ENCODE measurements at places on chromosomes 7 and 10.

DNA sequence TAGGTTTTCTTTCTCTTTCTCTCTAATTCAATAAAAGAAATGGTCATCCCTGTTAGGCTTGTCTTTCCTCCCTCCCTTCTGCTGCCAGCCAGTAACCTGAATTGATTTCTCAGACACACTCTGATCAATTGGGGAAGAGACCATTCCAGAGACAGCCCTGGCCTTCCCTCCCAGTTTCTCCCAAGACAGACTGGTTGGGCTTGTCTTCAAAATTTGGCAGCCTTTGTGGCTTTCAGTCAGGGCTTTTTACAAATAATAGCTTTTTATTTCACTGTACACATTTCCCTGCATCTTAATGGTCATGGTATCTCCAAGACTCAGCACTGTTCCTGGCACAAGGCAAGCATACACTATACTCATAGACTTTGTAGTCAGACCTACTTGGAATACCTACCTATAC, 33.9 kb downstream of the BCAP29 start:
- no peak for DNase-seq

GRCh38 chr7:147700702-147701101, 889.9 kb upstream of the C7orf33 start:
- DNase-seq = no peak

- no peak for DNase-seq
Measured at GRCh38 chr10:48929413-48929990, 10.1 kb downstream of the LRRC18 start.

DNA sequence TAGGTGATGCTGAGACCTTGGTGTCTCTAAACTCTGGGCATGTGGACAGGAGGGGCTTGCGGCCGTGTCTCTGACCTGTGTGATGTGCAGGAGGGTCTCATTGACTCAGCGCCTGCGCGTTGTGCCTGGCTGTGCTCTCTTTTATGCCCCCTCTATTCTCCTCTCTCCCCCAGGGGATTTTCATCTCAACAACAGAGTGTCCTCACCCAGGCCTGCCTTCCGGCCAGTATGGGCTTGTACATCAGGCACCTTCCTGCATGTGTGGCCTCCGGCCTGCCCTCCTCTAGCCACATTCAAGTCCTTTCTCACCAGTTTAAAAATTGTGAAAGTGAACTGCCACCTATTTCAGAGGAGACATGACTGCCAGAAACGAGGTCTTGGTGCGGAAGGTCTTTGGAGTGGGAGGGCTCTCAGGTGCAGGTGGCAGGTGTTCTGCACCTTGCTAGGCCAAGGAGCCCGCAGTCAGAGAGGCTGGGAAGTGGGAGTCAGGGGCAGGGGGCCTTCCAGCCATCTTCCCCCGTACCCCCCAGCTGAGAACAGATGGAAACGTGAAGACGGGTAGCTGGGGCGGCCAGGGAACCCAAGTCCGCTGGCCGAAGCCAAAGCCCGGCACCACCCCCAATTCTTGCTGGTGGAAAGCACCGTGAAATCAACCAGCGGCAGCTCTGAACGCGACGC, 531 bp upstream of the INTS15 start:
- no peak for DNase-seq

- no peak for DNase-seq
Measured at GRCh38 chr10:87842776-87843497, 20.4 kb downstream of the KLLN start.

- no peak for DNase-seq
Measured at GRCh38 chr10:118374404-118374803, 32.3 kb upstream of the FAM204A start.

DNA sequence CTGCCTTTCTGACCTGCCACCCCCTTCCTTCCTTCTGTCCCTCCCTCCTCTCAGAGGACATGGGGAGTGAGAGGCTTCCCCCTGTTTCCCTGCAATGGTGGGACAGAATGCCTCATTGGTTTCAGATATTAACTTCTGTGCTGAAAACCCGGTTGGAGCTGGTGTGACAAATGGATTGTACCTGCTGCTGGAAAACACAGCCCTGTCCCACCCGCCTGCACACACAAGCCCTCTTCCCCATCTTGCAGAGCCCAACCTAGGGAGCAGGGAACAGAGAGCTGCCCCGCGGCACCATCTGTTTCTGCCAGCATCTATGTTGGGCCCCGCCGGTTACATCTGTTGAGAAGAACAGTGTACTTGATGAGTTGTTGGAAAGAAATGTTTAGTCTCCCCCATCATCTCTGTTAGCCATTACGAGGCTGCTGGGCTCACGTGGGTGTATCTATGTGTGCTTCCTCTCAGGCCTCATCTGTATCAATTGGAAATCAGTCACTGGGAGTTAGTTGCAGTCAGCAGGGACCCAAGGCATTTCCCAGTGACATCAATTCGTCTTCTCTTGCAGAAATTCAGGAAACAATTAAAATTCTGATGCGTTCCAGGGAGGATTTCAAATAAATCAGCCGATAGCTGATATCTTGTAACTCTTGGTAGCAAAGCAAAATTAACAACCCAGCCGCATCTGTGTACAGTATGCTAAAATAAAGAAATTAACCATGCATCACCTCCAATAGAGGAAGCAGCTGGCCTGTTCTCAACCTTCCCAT, 725.6 kb upstream of the GALNT17 start:
- DNase-seq = no peak

DNA sequence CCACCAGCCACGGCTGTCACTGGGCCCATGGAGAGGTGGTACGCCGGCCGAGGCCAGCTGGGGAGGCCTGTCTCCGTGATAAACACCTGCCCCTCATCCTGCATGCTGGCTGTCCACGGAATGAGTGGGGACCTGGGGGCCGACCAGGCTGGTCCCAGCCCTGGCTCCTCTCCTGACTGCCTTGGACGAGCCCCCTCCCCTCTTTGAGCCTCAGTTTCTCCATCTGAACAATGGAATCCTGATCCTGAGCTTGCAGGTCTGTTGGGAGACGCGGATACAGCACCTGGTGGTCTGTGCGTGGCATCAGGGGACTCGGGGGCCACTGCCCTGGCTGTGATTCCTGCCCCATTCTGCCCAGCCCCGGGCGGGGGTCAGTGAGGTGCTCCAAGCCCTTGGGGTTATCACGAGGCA, 109.9 kb downstream of the MICALL2 start:
- no peak for DNase-seq

GRCh38 chr10:110600487-110601101, 33.1 kb downstream of the SMC3 start:
- DNase-seq = no peak

DNA sequence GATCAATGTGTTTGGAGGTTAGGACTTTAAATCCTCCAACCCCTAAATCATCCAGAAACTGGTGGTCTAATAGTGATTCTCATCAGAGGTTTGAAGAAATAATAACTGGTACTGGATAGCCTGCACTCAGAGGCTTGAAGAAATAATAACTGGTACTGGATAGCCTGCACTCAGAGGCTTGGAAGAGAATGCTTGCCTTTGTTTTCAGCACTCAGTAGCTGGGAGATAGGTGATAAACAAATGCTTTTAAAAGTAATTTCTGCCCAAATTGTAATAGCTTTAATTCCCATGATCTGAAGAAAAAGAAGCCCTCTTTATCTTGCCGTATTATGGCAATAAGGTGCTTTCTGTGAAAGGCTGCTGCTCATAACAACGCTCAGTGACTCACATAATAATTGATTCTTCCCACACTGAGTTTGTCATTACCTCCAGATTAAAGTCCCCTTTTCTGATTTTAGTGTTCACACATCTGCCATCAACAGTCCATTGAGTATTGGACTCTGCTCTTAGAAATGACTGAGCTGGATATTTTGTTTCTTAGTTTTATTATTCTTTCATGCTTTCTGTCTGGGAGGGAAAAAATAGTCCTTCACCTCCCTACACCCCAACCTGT, 112.3 kb upstream of the PHYHIPL start:
- no peak for DNase-seq

- no peak for DNase-seq
Measured at GRCh38 chr7:28629216-28629842, 217.0 kb downstream of the CREB5 start.

DNA sequence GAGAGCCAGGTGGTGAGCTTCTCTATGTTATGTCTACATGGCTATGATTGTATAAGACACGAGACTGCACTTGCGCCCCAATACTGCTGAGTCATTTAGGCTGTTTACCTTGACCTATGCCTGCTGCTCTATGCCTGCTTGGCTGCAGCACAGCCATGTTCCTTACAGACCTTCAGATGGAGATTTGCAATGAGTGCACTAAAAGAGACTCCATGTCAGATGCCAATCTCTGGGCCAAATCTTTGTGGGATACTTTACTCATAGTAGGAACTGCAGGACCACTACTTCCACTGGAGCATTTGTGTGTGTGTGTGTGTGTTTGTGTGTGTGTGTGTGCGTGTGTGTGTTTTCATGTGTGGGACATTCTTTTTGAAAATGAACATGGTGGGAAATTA, 50.0 kb upstream of the KMT2E start:
- no peak for DNase-seq

DNA sequence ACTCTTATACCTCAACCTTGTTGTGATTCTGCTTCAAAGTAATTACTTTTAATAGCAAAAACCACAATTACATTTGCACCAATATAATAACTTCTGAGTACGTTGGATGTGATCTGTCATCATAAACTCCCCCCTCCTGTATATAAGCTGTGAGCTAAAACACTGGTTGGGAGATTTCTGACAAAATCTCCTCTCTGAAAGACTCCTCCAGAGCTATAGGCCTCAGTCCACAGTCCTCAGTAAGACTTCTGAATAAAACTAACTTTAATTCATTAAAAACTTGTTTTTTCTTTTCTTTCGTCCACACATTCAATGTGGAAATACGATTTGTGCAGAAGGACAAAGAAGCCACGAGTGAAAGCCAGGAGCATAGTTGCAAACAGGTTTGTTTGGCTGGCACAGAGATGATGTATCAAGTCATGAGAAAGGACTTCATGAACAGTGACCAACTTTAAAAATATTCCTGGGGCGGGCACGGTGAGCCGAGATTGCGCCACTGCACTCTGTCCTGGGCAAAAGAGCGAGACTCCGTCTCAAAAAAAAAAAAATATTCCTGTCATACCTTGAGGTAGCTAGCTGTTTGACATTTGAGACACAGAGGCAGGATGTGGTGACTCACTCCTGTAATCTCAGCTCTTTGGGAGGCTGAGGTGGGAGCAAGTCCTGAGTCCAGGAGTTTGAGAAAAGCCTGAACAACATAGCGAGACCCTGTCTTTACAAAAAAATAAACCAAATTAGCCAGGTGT, 91.1 kb upstream of the ARHGAP21 start:
- no peak for DNase-seq

GRCh38 chr7:152145853-152146466, 120.5 kb downstream of the GALNT11 start:
- no peak for DNase-seq

DNA sequence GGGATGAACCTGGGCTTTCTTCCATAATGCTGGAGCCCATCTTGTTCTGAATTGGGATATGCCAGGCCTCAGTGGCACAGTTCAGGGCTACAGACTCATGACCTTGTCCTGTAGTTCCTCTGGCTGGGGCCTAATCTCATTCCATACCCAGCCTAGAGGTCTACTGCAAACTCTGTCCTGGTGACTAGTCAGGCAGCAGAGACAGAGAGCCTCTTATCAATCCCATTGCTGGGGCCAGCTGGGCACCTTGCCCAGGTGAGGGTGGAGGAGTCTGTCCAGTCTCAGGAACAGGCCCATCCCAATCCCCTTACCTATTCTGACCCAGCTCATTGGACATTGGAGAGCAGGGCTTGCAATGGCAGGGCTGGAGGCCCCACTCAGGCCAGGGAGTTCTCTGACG, 28.0 kb upstream of the COMTD1 start:
- DNase-seq = no peak

DNA sequence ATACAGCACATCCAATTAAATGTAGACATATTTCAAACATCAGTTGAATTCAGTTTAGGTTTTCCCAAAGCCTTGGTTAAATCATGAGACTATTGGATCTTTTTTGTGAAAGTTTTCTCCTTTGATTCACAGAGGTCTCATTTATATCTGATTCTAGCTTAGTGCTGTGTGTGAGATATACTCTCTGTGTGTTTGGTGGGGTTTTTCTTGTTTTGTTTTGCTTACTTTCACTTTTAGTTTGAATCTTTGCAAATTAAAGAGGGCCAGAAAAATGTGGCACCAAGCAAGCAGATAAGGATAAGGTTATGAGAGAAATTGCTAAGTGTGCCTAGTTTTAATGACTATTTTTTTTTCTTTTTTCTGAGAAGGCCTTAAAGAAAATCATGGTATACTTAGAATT, 12.6 kb upstream of the OR6B1 start:
- DNase-seq = no peak

- no peak for DNase-seq
Measured at GRCh38 chr10:25206693-25207414, 32.1 kb downstream of the GPR158 start.

DNA sequence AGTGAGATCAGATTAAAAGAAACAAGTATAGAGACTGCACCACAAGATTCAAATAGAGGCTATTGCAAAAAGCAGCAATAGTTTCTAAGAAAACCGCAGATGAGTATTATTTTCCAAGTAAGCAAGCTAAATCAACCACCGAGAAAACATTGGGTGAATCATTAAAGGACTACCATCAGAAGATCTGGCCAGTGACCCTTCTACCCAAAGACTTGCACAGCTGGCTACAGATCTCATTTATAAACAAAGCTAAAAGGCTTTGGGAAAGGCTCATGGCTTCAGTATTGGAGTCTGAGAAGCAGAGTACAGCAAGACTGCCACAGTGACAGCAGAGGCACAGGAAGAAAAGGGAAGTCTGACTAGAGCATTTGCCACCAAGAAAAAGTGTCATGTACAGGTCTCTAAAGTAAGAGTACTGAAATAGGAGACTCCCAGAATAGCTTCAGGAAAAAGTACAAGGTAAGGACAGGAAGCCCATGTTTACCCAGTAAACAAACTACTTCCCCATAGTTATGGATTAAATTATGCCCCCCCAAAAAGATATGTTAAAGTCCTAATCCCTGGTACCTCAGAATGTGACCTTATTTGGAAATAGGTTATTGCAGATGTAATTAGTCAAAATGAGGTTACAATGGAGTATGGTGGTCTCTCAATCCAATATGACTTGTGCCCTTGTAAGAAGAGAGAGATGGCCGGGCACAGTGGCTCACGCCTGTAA, 19.0 kb downstream of the STEAP1 start:
- DNase-seq = no peak
